ENCODE measurements at places on chromosomes 5 and 9.

- no peak for DNase-seq
Observed at GRCh38 chr9:98428454-98428853, 173.0 kb upstream of the TBC1D2 start.

- no peak for DNase-seq
Observed at GRCh38 chr5:89721931-89722330, 687.6 kb downstream of the CETN3 start.

- DNase-seq, result no peak
Observed at GRCh38 chr5:172939611-172940267, 19.5 kb upstream of the RPL26L1 start.

GRCh38 chr5:39437467-39437866, 12.7 kb upstream of the DAB2 start:
- no peak for DNase-seq

DNA sequence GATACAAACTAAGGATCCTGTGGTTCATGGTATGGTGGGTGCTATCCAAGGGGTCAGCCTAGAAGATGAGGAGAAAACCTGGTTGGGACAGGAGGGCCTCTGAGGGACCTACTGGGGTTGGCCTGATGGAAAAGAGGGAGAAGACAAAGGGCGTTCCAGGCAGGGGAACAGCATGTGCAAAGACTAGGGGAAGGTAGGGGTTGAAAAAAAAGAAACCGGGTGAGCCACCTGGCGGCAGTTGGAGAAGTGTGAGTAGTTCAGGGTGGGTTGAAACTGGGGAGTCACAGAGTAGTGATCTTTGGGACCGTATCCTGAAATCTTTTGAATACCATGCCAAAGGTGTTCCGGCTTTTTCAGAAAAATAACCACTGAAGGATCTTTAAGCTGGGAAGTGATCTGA, 8.7 kb upstream of the GABRP start:
- no peak for DNase-seq

DNA sequence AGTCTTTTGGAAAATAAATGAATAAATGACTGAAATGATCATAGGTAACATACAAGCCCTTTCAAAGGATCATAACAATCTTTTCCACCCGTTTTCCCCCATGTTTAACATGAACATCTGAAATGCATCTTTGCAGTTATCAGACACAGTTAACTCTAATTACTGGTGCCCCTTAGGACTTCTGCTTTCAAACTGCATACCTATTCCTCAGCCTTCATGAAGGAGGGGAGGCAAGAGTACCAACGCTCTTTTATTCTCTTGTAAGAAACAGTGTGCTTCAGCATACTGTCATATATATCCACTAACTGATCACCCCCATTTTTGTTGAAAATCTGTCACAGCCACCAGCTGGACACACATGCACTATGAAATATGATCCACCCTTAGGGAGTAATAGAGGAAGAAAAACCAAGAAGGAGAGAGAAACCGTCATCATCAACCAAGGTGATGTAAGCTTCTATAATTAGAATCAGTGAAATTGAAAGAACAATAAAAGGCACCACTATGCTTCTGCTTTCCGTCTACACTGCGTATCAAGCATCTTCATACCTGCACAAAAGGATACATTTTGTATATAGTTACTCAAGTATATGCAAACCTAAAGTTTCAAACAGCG, 98.7 kb downstream of the RAPGEF6 start:
- no peak for DNase-seq

DNA sequence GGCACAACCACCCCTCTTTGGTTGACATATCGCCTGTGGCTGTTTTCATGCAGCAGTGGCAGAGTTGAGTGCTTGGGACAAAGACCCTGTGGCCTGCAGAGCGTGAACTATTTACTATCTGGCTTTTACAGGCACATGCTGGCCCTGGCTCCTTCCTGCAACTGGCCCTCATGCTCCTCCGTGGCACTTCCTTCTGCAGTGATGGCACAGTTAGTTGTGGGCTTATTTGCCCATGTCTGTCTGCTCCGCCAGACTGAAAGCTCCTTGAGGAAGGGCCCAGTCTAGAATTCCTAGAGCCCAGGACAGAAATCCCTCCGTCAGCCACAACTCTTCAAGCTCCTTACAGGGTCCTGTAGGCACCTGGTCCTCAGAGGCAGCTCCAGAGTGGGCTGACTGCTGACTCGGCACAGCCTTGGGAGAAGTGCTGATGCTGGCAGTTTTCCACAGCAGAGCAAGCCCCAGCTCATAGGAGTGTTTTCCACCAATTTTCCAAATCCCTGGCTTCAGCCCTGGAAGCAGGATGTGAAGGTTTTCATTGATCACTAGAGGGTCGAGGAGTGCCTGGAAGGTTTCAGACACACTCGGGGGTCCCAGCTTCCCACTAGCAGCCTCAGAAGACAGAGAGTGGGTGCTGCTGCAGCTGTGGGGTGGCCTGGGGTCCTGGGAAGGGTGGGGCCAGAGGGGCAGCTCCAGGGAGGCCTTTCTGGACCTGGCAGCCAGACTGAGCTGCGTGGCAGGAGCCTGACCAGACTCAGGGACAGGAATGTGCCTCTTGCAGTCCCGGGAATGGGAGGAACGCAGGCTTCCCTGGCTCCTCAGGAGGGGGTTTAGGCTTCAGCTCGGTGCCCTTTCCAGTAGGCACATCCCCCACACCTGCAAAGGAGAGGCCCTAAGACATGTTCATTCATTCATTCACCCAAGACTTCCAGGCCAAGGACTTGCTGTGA, 56.5 kb upstream of the ANGPTL2 start:
- no peak for DNase-seq

- DNase-seq, result no peak
Observed at GRCh38 chr9:3246241-3246640, 279.6 kb downstream of the RFX3 start.

DNA sequence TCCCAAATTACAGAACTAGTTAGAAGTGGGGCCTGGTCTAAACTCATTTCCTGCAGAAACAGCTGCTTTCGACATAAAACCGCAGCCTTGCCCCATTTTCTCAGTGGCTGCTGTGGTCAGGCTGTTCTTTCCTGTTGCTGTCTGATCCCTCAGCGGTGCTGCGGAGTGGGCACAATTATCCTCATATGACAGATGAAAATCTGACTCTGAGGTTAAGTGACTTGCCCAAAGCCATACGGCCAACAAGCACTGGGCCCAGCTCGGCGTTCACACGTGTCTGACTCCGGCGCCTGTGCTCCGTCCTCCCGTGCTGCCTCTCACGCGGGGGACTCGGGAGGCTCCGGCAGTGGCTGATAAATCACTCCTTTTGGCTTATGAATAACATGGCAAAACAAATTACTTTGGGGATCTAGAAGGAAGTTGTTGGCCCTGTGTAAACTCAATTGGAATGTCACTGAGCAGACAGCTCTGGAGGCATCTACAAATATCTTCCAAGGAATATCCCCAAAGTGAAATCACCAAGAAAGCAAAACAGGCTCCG, 142.6 kb upstream of the LMX1B start:
- DNase-seq, result peak; percentile 46

DNA sequence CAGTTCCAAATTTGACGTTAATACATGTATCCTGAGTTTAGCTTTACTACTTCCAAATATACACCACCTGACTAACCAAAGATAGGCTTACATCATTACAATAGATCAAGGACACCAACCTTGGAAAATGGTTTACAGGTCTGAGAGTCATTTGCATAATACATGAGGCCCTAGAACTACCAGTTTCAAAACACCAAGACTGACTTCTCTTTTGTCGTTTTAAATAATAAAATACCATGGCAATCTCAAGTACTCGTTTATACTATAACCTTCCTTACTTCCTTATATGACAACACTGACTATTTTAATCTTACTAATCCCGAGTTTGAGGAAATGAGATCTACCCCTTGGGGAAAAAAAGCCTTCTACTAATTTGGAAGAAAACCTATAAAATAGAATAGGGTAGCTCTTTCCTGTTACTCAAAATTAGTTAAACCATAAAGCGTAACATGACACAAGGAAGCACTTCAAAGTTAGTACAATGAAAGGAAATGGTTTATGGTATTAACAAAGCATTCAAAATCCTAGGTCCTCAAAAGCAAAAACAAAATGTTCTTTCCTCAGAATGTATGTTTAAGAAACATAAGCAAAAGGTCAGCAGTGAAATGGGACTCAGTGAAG, 42.1 kb downstream of the UBQLN1 start:
- DNase-seq, result no peak

DNA sequence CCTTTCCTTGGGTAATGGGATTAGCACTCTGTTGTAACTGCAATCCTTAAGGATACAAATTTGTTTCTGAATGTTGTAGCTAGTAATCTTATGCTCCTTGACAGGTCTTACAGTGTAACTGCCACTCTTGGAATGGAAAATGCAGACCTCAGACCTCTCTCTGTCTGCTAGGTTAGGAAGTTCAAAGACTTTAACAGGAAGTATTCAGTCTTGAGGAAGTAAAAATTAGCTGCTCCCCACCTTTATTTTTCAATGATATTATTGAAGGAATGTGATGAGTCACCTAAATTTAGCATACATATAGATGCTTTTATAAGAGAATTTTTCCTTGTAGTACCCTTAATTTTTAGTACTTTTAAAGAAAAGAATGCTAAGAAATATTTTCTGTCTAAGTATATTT, 71.5 kb downstream of the PAM start:
- no peak for DNase-seq

DNA sequence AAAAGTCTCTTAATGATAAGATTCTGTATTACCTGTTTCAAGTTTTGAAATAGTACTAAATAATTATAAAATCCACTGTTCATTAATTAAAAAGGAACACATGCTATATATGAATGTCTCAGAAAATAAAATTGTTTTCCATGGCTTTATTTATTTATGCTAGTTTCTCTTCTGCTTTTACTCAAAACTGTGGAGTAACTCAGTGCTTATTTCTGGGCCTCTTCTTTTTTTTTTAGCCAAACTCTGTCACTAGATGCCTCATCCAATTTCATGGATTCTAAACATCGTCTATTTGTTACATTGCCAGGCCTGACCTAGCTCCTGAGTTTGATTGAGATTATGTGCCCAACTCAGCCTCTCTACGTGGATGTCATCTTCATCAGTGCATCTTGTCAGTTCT, 1509.7 kb downstream of the MAT2B start:
- DNase-seq, result no peak

- no peak for DNase-seq
Observed at GRCh38 chr5:177552839-177553455, 1.4 kb downstream of the FAM193B start.

GRCh38 chr5:176446028-176446665, 2.0 kb upstream of the FAF2 start:
- DNase-seq, result no peak

DNA sequence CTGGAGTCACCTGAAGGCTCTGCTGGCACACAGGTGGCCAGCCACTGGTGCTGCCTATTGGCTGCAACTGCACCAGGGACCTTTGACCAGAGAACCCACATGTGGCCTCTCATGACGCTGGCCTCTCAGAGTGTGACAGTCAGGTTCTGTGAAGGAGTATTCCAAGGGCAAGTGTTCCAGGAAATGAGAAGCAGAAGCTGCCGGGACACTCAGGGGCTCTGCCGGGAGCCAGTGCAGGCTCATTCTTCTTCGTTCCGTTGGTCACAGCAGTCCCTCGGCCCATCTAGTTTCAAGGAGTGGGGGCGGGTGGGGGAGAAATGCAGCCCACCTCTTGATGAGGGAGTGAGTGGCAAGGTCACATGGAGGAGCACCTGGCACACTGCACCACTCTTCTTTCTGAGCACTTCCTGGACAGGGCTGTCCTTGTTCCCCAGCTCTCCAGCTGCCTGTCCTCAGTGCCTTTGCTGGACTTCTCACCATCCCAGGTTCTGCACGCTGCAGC, 237.5 kb downstream of the GADD45G start:
- no peak for DNase-seq

DNA sequence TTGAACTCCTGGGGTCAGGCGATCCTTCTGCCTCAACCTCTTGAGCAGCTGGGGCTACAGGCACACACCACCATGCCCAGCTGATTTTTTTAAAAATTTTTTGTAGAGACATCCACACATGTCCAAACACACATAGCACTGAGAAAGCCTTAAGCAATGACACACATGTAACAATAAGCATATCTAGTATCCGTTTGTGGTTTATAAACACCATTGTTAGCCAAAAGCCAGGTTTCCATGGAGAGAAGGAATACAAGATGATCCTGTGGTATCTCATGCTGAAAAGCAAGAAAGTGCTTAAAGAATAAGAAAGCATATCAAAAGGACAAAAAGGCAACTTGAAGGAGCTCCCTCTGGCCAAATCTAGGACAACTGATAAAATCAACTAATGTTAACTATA, 29.7 kb upstream of the SLC1A3 start:
- no peak for DNase-seq

- DNase-seq, result no peak
Observed at GRCh38 chr9:4106760-4107143, 193.1 kb downstream of the GLIS3 start.

GRCh38 chr5:150517272-150518152, 9.6 kb downstream of the NDST1 start:
- no peak for DNase-seq

DNA sequence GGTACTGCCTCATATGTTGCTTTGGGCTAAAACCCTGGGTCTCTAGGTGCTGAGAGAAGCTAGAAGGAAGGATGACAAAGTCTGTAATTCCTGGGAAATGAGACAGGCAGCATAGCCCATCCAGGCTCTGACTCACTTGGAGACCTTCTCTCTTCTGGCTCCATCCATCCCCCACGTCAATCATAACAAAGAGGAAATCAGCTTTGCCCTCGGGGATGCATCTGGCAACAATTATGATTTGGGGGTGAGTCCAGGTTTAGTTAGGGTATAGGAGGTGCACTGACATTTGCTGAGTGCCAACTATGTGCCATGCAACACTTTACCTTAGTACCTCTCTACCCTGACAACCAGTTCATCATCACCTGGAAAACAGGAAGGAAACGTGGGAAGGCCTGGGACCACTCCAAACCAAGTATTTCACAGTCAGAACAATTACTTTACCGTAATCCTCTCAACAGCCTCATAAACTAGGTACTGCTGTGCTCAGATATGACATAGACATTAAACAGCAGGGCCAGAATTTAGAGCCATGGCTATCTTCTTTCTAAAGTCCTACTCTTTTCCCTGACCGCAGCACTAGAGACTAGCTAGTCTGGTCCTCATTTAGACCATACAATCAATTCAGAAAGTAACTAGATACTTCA, 39.1 kb upstream of the GZMA start:
- no peak for DNase-seq

- DNase-seq, result no peak
Observed at GRCh38 chr9:98778251-98778650, 18.1 kb downstream of the ANKS6 start.

- no peak for DNase-seq
Observed at GRCh38 chr5:176616511-176616910, 6.6 kb upstream of the GPRIN1 start.

- no peak for DNase-seq
Observed at GRCh38 chr9:124442826-124443225, 7.4 kb upstream of the ADGRD2 start.

DNA sequence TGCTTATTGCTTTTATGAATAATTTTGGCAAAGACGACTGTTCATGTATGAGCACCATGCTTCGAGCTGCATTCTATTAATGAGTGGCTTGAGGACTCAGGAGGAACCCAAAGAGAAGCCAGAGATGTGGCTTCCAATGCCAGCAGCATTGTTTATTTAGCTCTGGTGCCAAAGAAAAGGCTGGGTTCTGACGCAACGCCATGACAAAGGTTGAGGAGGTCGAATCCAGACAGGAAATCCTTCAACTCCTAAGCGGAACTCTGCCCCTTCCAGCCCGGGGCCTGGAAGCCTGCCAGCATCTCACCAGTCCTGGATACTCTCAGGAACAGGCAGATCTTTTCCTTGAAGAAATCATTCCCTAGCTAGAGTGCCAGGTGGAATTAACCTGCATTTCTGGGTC, 104.4 kb downstream of the ARHGAP26 start:
- no peak for DNase-seq

GRCh38 chr5:132681476-132681831, 7.7 kb downstream of the IL4 start:
- no peak for DNase-seq

Measured in activated CD8-positive, alpha-beta memory T cell treated with anti-CD3 and anti-CD28 coated beads for 1 hour (primary cell).